ENCODE measurements at places on chromosomes 3 and 15.

GRCh38 chr3:61864886-61865285 lies 303.5 kb downstream of the PTPRG start:
- no peak for DNase-seq

DNA sequence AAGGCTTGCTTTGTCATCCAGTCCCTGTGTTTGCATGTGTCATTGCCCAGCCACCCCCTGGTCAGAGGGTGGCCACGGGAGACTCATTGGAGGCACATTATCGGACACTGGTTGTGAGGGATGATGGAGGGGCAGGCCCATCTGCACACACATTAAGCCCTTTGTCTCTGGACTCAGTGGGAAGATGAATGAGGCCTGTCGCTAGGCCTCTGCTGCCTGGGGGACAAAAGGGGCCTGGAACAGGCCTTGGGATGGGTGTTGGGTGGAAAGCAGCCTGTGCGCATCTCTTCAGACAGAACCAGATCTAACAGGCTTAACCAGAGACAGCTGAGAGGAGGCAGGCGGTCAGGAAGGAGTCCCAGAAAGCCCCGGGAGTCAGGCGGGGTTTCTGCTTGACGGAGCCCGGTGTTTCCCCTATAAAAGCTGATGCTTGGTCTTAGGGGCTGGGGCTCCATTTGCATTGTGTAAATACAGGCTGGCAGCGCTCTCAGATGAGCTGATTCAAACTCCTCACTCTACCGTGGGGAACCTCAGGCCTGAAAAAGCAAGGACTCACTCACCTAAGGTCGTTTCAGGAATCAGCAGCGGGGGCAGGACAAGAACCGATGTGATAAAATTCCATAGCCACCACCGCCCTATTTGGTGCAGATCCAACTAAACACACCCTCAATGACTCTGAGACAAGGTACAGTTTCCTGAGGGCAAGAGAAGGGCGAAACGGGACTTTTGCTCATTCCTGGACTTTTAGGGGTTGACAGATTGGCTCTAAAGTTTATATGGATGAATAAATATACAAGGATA lies 17.1 kb upstream of the SKIC8 start:
- no peak for DNase-seq

GRCh38 chr3:118636841-118637240 lies 397.8 kb downstream of the IGSF11 start:
- no peak for DNase-seq

DNA sequence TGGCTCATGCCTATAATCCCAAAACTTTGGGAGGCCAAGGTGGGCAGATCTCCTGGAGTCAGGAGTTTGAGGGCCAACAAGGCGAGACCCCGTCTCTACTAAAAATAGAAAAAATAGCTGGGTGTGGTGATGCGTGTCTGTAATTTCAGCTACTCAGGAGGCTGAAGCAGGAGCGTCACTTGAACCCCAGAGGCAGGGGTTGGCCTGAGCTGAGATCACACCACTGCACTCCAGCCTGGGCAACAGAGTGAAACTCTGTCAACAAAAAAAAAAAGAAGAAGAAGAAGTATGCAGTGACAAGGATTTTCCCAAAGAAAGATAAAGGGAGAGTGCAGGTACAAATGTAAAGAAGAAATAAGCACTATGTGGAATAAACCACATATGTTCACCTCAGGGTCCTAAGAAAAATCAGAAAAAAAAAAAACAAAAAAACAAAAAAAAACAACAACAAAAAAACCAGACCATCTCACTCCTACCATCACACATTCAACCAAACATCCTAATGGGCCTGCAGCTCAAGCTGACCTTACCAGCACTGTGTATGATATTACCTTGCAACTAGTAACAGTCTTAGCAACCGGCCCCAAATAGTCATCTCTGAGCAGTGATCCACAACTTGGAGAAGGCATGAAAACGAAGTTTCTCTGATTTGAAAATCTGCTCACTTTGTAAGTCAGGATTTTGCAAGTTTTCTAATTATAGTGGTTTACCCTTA lies 296.7 kb upstream of the PROK2 start:
- DNase-seq, result no peak

- DNase-seq, result no peak
Measured at GRCh38 chr15:31179693-31180092, 78.2 kb upstream of the TRPM1 start.

DNA sequence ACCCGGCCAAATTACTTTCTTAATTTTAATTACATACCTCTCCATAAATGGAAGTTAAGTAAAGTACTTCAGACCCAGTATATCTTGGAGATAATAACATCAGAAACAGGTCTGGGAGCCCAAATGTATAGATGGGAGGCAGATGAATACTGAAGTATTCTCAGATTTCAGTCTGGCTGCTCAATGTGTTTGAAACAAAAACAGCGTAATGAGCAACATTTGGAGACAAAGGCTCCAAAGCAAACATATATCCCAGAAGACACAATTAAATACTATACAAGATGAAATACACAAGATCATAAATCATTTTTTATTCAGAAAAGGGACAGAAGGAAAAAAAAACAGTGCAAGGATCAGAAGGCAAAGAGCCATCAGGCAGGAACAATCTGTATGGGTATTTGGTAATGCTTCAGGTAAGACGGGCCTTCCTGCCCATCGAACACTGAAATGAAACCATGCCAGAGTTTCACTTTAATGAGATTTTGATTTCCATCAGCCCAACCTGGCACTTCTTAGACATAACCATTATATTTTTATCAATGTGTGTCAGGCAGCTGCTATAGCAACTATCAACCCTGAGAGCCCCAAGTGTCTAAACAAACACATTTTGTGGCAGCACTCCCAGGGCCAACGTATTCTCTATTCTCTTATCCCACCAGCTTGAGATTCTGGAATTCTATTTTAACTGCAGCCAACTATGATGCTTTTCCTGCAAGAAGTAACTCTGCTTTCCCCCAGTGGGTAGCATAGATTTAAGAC lies 210.8 kb downstream of the STT3B start:
- no peak for DNase-seq

- DNase-seq, result no peak
Measured at GRCh38 chr3:174111776-174112175, 714.2 kb downstream of the NLGN1 start.

- no peak for DNase-seq
Measured at GRCh38 chr15:32869776-32870175, 152.0 kb downstream of the GREM1 start.

- no peak for DNase-seq
Measured at GRCh38 chr3:122403489-122403888, 12.4 kb downstream of the WDR5B start.

DNA sequence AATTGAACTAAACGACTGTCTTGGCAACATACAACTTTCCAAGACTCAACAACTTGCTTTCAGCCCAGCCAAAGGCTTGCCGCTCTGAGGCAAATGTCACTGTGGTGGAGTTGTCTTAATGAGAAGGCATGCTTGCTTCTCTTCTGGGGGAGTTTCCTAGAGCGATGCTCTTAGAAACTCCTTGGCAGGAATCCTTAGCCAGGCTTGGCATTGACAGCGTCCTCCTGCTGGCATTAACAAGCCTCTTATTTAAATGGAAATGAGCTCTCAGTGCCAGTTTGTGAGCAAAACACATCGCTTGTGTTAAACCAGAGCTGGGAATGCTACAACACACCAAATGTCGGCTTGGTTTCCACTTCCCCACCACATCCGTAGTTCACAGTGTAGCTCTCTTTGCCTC lies 265.5 kb upstream of the TPRG1 start:
- no peak for DNase-seq

GRCh38 chr15:81170511-81170910 lies 26.2 kb upstream of the IL16 start:
- DNase-seq, result no peak

DNA sequence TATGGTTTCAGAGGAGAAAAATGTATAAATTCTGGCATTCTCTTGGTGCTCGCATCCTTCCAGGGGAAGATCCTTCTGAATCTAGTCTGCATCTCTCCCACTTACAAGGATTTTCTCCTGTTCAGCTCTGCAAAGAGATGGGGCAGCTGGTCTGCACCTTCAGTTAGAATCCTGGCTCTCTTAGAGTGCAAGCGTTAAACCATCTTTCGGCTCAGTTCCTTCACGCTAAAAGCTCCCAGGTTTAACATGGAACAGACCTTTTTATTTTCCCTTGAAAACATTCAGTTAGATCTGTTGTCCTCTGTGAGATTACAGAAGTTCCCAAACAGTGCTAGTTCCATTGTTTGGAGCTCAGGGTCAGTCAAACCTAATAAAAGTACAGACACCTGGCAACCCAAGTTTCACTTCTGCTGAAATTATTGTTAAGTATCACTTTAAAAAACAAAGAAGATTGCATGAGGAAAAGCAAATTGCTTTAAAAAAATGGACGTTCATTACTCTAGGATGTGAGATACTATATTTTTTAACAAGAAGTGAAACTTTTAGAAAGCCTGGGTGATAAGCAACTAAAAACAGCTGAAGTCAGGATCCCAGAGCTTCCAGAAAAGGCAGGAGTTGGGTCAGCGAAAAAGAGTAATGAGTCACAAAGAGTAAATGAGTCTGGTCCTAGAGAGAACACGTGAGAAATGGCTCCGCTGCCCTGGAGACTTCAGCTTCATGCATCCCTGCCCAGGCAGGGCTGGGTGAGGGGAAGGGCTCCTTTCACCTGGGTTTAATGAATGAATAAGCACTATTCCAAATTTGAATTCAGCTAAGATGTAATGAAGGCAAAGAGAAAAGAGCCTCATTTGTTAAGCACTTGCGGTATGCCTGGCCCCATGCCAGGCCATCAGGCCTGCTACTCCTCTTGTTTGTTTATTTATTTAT lies 63.3 kb downstream of the ABTB1 start:
- peak; percentile 51 for DNase-seq

DNA sequence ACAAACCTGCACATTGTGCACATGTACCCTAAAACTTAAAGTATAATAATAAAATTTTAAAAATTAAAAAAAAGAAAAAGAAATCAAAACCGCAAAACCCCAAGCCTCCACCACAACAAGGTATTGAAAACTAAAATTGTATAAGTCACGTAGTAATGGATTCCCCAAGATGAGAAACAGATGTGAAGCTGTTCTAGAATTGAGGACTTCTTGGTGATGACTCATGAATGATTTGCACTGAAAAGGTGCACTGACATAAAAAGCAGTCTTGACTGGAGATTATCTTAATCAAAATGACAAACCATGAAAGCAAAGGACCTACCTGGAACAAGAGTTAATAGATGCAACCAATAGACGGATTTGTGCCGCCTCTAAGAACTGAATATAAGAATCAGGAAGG lies 225.8 kb downstream of the MYRIP start:
- no peak for DNase-seq

- DNase-seq, result no peak
Measured at GRCh38 chr3:69085168-69085832, 563 bp downstream of the ARL6IP5 start.

- DNase-seq, result no peak
Measured at GRCh38 chr3:31075471-31075870, 181.0 kb upstream of the GADL1 start.

GRCh38 chr3:185341616-185342458 lies 21.1 kb upstream of the MAP3K13 start:
- DNase-seq, result no peak

GRCh38 chr3:31906182-31906581 lies 74.9 kb downstream of the OSBPL10 start:
- DNase-seq, result no peak

GRCh38 chr3:153967260-153967659 lies 153.9 kb upstream of the ARHGEF26 start:
- DNase-seq, result no peak

- DNase-seq, result no peak
Measured at GRCh38 chr3:140097874-140098635, 163.1 kb downstream of the CLSTN2 start.

DNA sequence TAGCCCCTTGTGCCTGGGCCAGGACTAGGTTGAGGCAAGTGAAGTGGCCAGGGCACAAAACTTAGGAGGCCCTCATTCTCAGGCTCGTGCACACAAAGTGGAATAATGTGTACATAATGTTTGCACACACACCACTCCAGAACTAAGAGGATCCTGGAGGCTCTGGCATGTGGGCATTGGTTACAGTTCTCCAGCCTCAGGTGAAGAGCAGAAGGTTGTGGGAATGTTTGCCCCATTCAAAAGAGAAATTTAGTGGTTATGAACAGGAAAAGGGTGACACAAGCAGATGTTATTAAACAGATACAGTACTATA lies 31.3 kb downstream of the ASB7 start:
- DNase-seq, result no peak

GRCh38 chr3:195224980-195225580 lies 45.9 kb downstream of the XXYLT1 start:
- DNase-seq, result no peak

DNA sequence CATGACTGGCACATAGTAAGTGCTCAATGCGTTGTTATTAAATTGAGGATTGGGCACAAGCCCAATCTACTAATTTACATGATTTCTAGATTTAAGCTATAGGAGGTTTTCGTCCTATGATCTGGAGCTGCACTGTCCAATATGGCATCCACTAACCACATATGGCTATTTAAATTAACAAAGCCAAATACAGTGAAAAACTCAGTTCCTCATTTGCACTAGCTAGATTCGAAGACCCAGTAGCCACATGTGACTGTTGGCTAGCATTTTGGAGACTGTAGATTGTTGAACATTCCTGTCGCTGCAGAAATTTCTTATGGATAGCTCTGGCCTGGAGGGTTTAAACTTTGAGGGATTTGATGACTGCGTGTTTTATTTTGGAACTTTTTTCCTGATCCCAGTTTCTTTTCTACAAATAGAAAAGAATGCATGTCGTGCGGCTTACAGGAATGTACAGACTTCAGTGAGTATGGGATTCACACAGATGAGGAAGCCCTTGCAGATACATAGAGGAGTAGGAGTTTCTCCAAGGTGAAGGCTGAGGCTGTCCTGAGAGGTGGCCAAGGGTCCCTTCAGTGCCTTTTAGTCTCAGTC lies 82.8 kb downstream of the SLCO3A1 start:
- DNase-seq, result no peak

DNA sequence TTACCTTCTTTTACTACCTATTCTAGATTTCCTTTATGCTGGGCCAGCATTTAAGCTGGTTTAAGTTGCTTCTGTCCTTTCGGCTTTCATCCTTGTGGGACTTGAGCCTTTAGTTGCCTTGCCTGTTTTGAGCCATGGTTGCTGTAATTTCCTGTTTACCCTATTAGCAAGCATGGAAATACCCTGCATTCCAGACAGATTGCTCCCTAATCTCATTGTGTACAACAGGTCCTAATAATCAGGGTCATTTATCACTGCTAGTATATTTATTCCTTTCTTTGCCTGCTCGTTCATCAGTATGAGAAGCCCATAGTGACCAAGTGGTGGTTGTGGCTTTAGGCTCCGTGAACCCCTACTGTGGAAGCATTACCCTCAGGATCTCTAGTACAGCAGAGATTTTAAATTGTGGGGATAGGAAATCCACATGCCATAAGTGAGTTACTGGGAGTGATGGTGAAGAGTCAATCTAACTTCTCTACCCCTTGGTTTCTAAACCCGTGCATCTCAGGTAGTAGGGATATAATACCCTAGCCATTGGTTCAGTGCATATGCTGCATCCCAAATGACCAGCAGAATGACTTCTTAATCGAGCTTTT lies 31.9 kb downstream of the NCK1 start:
- no peak for DNase-seq

Data from naive B cell (primary cell).